Activated T-cell treated with anti-CD3 and anti-CD28 coated beads for 24 hours (primary cell): ENCODE measurements at places on chromosomes 2 and 18.

DNA sequence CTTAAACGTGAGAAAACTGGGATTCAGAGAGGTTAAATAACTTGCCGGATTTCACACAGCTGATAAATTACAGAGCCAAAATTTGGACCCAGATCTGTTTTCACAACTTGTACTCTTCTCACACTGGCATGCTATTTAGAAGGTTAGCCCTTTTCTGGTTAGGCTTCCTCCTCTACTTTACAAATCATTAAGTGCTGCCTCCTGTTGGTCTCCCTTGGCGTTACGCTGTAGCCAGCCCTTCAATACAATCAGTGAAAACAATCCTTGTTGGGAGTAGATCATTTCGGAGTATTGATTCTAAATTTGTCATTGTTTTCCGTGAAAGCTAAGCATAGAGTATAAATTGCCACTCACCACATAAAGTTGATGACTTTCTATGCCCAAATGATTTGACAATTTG lies 153.5 kb downstream of the ARHGAP15 start:
- no peak for DNase-seq

DNA sequence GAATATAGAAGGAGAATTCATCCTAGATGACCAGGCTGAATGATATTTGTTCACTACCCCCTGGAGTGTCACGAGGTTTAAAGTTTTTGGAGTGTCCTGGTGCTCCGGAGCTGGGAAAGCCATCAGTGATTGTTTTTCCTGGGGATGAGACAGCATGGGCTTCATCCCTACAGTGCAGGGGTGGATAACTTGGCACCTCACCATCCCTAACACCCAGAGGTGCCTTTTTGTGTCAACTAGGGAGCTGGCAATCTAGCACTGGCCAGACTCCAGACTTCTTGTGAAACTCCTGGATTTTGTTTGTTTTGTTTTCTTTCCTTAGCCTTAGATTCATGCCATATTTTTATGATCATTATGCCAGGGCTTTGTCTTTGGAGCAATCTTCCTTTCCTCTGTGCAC lies 164.8 kb downstream of the PRKCE start:
- no peak for DNase-seq

DNA sequence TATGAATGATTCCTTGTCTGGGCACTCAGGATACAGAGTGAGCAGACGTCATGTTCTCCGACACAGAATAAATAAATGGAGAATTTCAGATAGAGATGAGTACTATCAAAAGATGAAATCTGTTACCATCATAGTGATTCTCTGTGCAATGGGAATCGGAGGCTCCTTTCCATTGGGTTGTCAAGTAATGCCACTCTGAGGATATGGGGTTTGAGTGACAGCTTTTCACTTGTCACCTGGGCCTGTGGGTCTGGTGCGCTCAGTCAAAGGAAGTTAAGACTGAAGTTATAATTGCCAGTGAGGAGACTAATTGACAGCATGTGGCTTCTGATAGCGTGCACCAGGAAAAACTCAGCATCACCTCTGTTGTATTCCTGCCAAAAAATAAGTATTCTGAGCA lies 387.2 kb downstream of the SOX11 start:
- DNase-seq: no peak

- no peak for DNase-seq
Observed at GRCh38 chr2:40150266-40150665, 301.6 kb downstream of the SLC8A1 start.

DNA sequence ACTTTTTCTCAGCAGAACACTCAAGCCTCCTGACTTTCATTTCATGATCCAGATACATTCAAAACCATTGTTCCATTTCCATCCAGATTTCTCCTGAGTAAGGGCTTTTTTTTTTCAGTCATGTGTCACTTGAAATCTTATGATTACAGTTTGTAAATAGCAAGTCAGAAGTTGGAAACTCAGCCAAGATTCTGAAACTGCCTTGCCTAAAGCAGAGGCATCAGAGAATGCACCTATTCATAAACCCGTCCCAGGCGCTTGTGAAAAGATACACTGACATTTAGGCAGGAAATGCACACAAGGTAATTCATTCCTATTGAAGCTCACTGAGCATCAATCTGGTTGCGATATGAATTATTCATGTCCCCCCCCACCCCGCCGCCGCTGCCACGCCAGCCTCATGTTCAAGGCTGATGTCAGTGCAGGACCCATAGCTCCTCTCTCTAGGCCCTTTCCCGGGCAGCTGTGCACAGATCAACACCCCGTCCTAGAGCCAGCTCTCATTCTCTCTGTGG lies 30.4 kb upstream of the MGAT4A start:
- peak; percentile 51 for DNase-seq

DNA sequence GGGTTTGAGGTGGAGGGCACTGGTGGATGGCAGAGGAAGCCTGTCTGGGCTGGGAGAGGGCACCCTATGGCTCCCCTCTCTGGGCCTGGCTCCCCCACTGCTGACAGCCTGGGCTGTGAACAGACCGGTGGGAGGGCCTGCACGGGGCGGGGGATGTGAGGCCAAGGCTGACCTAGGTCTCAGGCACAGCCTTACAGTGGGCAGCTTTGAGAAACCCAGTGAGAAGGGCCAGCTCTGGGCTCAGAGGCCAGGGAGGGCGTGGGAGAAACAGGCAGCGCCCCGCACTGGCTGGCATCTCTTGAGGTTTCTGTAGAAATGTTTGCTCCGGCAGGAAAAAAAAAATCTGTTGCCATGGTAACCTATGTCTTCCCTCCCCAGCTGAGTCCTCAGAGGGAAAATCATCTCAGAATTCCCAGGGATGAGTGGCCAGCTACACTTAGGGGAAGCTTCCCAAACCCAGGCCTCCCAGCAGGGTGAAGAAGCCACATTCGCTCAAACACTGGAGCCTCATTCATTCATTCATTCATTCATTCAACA lies 71.7 kb upstream of the TAF1B start:
- DNase-seq: no peak

GRCh38 chr2:219500135-219500534 lies 1.4 kb downstream of the GMPPA start:
- no peak for DNase-seq

GRCh38 chr2:101745711-101746694 lies 48.5 kb downstream of the MAP4K4 start:
- no peak for DNase-seq

- DNase-seq: no peak
Observed at GRCh38 chr2:158464426-158465281, 7.9 kb downstream of the PKP4 start.

DNA sequence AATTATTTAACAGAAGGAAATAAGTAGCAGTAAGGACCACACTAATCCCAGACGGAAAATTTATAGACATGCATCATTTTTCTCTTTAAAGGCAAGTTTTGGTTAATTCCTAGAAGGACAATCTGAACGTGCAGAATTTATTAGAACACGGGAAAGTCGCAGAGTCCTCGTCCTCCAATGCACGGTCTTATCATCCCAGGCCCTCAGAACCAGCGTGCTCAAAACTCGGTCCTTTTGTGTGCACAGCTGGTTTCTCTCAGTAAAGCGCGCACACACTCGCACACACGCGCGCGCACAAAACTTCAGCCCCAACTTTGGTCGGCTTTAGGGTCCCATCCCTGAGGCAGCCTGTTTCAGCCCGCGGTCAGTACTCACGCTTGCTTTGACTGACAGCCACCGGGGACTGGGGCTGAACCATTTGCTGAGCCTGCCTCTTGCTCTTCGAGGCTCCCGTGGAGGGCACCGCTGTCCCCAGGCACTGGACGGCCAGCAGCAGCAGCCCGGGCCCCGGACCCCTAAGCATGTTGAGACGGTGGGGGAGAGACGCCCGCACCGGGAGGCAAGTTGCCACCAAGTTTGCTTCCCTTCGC lies 493 bp downstream of the FN1 start:
- no peak for DNase-seq

GRCh38 chr18:40163254-40163653 lies 1791.8 kb upstream of the PIK3C3 start:
- DNase-seq: no peak

- no peak for DNase-seq
Observed at GRCh38 chr2:196130039-196130825, 41.1 kb downstream of the STK17B start.

DNA sequence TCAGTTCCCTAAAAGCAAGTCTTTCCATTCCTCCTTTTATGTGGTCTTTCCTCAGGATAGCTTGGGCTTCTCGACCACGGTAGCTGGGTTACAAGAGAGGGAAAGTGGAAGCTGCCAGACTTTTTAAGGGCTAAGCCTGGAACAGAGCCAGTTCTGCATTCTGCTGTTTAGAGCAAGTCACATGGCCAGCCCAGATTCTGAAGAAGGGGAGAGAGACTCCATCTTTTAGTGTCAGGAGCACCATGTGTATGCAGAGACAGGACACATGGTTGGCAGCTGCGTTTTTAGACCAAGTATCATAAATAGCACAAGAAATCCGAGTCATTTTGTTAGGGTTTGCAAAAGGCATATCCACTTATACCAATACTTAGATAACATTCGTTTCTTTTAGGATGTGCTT lies 4.7 kb downstream of the HMSD start:
- DNase-seq: no peak

DNA sequence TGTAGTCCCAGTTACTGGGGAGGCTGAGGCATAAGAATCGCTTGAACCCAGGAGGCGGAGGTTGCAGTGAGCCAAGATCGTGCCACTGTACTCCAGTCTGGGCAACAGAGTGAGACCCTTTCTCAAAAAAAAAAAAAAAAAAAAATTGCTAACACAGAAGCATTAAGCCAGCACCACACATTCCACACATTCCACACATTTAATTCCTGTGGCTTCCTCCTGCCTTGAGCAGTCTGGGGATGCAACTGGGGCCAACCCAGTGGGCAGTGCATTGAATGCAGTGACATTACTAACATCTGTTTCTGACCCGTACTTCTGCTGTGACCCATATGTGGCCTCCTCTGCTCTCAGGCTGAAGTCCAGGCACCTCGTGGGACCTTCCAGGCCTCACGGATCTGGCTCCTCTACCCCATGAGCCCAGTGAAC lies 107.0 kb downstream of the BCL2L11 start:
- DNase-seq: no peak

DNA sequence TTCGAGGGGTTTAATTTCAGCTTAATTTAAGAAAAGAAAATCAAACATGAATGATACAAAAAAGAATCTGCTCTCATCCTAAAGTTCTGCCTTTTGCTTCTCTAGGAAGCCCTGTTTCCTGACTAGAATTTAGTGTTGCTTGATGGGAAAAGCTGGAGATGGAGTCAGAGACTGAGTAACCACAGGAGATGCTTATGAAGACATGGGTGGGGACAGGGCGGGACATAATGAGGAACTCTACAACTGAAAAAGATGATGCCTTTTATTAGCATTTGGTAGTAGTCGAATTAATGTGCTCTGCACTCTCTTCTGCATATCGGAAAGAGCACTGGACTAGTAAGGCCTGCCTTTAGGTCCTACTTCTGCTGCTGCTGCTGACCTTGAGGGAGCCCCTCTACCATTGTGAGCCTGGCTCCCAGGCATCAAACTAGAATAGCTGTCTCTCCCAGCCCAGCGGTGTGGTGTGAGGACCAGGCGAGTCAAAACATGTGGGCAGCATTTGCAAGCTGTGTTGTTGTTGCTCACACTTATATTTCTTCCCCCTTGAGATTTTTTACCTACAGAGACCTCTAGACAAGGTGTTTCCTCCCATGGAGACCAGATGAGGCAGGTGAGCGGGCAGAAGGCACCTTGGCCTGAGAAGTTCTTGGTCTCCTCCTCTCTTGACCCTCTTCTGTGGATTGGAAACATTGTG lies 61.5 kb downstream of the INPP4A start:
- DNase-seq: no peak

GRCh38 chr18:27922780-27923179 lies 254.2 kb downstream of the CDH2 start:
- no peak for DNase-seq

DNA sequence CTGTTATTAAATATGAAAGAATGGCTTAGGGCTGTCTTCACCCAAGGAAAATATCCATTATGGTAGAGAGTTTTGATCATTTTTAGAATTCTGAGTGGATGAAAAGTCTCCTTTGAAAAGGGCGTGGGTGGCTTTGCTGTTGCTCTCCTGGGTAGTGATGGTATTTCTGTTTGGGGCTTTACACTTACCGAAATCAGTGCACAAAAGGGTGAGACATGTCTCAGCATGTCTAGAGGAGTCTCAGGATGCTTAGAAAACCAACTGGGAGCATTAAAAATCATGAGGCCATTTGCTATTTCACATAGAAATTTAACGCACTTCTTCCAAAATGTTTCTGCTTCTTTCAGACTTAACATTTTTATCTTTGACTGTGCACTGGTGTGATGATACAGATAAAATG lies 49.6 kb downstream of the ZCCHC2 start:
- no peak for DNase-seq

DNA sequence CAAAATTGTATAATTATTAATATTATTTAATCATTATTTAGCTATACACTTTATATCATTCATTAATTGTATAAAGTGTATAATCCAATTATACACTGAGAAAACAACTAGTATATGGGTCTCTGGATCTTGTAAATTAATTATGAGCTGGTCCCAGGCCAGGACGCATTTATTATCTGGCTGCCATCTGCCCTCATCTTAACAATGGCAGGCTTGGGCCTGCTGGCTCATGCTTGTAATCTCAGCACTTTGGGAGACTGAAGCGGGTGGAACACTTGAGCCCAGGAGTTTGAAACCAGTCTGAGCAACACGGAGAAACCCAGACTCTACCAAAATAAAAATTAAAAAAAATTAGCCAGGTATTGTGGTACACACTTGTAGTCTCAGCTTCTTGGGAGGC lies 502.2 kb upstream of the NRXN1 start:
- no peak for DNase-seq

DNA sequence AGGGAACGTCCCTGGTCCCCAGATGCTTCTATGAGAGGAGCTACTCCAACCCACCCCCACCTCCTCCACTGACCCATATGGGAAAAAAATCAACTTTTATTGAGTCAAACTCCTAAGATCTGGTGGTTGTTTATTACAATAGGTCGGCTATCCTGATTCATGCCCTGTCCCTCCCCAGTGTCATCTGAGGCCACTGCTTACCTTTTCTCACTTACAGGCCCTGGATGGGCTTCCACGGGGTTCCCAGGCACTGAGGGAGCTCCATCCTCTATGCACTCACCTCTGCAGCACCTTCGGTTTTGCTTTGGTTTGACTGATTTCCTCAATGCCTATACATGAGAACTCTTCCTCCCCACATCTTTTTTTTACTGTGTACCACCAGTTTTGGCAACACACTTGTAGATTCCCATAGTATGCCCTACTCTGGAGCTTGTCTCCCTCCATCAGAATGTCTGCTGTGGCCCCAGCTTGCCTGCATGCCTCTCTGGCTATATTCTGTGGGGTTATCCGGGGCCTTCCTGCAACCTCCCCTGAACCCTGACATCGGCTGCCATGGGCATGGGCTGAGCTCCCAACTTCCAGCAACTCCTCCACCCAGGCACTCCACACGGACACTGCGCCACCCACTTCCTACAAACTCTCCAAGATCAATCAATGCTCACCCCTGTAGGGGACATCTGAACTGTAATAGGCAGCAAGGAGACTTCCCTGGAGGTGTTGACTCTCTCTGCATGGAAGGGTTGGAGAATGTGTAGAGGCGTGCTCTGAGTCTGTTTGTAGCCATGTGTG lies 236.1 kb downstream of the VAPA start:
- DNase-seq: no peak

- DNase-seq: no peak
Observed at GRCh38 chr2:32652555-32653209, 24.8 kb downstream of the TTC27 start.
